CD4-positive, alpha-beta T cell treated with Interleukin-17A for 4 hours (primary cell): ENCODE measurements at places on chromosomes 6 and 20.

DNA sequence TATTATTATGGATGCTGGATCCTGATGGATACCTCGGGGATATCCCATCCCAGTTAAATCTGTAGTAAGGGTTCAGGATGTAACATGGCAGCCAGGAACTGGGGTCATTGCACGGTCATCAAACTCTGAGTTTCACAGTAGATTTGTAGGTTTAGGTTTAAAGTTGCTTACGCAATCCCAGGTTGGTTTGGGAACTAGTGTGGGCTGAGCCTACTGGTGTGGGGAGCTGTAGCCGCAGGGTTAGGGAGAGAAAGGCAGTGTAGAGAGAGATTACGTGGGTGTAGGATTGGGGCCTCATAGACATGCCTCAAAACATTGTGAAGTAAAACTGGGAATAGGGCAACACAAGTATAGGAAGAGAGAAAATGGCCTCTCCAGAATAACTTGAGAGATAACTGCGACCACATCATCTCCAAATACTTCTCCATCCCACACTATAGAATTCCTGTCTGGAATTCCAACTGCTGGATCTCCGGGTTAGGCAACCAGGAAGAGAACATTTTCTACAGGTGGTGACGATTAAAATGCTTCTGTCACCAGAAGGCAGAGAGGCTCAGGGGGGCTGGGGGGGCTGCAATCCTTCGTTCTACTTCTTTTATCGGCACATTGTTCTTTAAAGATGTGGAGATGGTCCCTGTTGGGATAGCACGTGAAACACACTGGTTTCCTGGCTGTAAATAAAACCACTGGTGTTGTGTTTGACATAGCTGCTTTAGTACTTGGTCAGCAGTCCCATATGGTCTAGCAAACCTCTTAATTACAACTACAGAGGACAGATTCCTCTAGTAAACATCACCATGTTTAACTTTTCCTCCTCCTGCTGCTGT is 44.9 kb upstream of the TMEM170B start:
- no peak for DNase-seq

DNA sequence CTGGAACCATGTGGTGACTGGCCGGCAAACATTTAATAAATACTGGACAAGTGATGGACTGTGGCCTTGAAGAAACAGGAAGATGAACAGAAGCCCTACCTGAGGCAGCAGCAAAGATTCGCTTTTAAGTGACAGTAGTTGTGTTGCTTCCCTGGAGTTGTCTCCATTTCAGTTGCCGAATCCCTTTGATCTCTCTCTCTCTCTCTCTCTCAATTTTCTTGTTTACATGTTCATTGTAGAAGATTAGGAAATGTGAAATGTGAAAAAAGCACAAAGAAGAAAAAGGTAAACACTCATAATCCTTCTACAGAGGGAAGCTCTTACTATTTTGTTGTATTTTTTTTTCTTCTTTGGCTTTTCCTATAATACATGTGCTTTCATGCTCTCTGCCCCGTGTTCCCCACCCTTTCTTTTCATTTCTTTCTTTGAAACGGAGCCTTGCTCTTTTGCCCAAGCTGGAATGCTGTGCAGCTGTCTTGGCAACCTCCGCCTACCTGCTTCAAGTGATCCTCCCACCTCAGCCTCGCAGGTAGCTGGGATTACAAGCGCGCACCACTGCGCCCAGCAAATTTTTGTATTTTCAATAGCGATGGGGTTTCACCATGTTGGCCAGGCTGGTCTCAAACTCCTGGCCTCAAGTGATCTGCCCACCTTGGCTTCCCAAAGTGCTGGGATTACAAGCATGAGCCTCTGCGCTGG is 81.5 kb downstream of the SHLD1 start:
- DNase-seq = no peak

GRCh38 chr20:43727980-43728590 is 1.3 kb upstream of the GTSF1L start:
- DNase-seq = peak; percentile 55

DNA sequence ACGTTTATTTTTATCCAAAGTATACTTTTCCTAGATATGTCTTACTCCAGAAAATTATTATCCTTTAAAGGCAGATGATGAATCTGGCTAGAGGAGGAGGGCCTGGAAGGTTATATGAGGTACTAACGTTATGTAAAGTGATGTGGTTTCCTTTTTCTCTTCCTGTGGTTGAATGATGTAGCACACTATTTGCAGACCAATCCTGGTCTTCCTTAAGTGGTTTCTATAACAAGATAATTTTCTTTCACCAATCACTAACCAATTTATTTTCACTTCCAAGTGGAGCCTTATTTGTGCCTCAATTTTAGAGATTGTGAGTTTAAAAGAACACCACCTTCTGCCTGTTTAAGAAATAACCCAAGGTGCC is 154.6 kb upstream of the SOX4 start:
- no peak for DNase-seq

GRCh38 chr6:136304410-136304809 is 14.8 kb upstream of the BCLAF1 start:
- no peak for DNase-seq

DNA sequence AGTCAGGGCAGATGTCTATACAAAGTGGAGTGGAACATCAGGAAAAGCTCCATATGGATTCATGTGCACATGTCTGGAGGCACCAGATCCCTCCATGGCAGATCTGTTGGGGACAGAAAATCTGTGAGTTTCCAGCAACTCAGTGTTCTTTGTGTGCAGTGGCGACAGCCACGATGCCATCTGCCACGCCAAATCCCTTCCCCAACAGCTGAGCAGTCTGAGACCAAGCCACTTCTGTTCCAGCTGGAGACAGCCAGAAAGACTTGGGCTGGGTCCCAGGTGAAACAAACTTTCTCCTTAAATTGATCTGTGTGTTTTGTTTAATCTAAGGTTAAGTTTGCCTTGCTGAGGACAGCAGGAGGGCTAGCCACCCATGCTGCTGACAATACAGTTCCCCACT is 22.9 kb downstream of the FKBP1A start:
- no peak for DNase-seq

GRCh38 chr20:18255526-18255925 is 32.8 kb upstream of the ZNF133 start:
- no peak for DNase-seq

GRCh38 chr6:157401734-157402338 is 20.8 kb downstream of the ZDHHC14 start:
- no peak for DNase-seq

DNA sequence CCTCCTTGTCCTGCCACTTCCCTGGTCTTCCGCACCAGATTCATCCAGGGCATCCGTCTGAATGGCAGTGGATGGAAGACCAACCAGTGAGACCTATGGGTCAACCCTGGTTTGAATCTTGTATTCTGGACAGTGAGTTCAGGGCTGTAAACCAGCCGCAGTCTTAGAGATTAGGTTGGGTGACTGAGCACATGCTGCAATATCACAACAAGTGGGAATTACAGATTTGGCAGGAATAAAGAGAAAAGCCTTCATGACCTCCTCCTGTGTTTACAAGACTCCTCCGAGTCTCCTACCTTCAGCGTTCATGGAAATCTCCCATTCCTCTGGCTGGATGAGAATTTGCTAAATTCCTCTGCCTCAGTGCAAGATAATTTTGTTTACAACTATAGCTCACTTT is 9.9 kb downstream of the ECI2 start:
- no peak for DNase-seq

- no peak for DNase-seq
Observed at GRCh38 chr20:63333241-63333836, 27.8 kb downstream of the CHRNA4 start.

DNA sequence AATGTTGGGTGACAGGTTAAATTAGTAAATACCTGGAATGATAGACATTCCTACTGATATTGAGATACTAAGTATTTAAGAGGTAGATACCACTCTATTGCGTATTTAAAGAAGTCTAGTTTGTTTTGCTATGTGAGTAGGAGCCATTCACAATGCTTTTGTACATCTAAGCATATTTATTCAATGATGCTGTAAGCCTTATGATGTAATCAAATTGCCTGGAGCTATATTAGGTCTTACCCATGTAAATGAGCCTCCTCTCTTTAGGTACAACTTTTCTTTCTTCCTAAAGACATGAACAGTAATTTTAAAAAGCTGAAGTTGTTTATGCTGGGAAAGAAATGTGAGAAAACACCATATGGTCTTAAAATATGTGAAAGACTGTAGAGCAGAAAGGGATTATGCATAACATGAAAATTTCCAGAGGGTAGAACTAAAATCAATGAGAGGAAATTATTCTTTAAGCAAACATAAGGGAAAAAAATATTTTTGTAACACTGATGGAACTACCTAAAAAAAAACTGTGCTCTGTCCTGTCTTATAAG is 526.7 kb downstream of the EPHA7 start:
- DNase-seq = no peak

DNA sequence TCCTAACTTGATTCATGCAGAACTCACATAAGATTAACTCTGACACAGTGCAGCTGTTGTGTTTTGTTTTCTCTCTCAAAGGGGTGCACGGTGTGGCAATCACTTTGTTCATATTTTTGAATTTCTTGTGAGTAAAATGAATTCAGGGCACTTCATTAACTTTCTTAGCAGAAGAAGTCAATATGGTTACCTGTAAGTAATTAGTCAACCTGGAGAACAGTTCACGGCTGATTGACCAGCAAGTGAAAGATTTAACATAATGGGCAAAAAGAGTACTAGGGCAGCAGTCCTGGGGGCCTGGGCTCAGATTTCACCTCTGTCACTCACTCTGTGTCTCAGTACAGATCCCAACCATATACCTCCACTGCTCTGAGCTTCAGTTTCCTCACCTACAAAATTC is 102.4 kb upstream of the SPTLC3 start:
- no peak for DNase-seq

DNA sequence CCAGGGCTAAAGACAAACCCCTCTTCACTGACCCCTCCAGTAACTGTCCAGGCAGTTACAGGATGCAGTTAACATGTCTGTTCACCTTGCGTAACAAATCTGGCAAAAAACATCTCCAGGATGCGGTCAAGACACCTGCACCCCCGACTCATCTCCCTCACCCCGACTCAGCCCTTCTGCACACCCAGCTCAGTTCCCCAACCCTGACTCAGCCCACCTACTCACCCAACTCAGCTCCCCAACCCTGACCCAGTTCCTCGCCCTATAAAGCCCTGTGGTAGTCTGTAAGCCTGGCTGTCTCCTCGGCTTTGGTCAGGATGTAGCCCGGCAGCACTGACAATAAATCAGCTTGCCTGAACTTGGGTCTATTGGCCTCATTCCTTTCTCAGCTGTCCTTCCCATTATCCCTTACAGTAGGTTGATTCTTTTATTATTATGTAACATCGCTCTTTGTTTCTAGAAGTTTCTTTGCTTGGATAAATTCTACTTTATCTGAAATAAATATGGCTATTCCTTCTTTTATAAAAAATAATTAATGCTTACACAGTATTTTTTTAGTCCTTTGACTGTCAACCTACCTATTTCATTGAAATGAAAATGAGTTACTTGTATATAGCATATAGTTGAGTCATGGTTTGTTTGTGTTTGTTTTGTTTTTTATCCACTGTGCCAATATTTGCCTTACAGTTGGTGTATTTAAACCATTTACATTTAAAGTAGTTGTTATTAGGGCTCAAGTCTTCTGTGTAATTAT is 12.9 kb upstream of the ADTRP start:
- peak; percentile 11 for DNase-seq

GRCh38 chr6:134312038-134312660 is 5.8 kb downstream of the SGK1 start:
- no peak for DNase-seq

- no peak for DNase-seq
Observed at GRCh38 chr6:23174781-23175361, 605.5 kb downstream of the HDGFL1 start.

DNA sequence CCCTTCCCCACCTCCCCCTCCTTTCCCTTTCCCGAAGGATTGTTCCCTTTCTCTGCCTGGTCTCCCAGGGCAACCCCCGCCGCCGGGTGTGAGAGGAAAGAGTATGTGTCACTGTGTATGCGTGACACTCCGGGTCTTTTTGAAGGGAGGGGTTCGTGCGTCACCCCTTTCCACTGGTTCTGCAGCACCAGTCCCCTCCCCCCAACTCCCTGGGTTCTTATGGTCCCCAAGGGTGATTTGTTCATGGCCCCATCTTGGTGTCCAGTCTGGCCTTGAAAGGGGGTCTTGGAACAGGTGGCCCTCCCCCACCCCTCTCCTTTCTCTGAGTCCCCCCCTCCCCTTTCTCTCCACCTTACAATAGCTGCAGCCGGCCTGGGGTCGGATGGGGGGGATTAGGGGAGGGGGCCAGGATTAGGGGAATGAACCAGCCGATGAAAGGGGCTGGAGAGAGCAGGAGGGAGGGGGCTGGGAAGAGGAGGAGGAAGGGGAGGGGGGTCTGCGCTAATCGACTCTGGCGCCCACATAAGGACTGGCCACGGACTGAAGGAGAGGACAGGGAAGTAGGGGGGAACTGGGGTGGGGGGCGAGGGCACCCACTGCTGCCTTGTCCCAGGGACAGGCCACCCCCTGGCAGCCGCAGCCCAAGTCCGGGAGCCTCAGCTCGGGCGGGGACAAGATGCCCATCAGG is 1.3 kb upstream of the RING1 start:
- DNase-seq = no peak
